H1 (cell line): ENCODE measurements at places on chromosomes 5 and 9. TPM values are rescaled to one million over a fixed set of nuclear protein-coding genes. Genes with fewer than 3 reads are reported as not detected.

DNA sequence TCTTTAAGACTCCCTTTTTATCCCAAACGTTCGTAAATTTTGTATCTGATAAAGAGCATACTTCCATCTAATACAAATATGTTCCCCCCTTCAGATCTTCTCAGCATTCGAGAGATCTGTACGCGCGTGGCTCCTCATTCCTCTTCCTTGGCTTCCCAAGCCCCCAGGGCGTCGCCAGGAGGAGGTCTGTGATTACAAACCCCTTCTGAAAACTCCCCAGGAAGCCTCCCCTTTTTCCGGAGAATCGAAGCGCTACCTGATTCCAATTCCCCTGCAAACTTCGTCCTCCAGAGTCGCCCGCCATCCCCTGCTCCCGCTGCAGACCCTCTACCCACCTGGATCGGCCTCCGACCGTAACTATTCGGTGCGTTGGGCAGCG lies 19.9 kb downstream of the CDKN2A start:
- no peak overlapping the region for H3K27ac ChIP-seq
- no peak for DNase-seq
- no peaks in the 10 kb centered on the region; the same call in 1 of the 2 replicates for H3K4me1 ChIP-seq
- no peaks in the 10 kb centered on the region for H3K36me3 ChIP-seq
- H3K27me3 ChIP-seq, result peaks cover 97% of the 10 kb centered on the region
- H3K4me3 ChIP-seq, result peak overlapping the region; percentile 41

CCL19 gene
- not detected in 2 replicates for polyA plus RNA-seq

- no peak overlapping the region for H3K27ac ChIP-seq
- no peaks in the 10 kb centered on the region for H3K27me3 ChIP-seq
- H3K4me1 ChIP-seq, result no peaks in the 10 kb centered on the region
- H3K36me3 ChIP-seq, result no peaks in the 10 kb centered on the region
These were observed 20.5 kb upstream of the HEXB start for GRCh38 chr5:74664551-74664950.

DNA sequence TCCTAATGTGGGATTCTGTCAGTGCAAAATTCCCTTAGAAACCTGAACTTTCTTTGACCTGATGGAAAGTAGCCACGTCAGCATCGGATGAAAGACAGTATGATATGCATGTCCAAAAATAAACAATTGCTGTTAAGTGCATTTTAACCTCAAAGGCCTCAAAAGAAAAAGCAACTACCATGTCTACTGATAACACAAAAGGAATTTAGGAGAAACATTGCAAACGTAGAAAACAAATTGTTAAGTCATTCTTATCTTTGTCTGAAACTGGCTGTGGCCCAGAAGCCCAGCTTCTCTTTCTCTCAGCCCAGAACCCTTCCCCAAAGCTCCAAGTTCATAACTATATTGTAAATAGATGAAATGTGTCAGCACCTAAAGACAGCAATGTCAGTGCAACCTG lies 11.1 kb upstream of the LHFPL2 start:
- no peak for DNase-seq
- no peak overlapping the region for H3K27ac ChIP-seq
- H3K36me3 ChIP-seq, result no peaks in the 10 kb centered on the region
- H3K4me3 ChIP-seq, result no peak overlapping the region

DNA sequence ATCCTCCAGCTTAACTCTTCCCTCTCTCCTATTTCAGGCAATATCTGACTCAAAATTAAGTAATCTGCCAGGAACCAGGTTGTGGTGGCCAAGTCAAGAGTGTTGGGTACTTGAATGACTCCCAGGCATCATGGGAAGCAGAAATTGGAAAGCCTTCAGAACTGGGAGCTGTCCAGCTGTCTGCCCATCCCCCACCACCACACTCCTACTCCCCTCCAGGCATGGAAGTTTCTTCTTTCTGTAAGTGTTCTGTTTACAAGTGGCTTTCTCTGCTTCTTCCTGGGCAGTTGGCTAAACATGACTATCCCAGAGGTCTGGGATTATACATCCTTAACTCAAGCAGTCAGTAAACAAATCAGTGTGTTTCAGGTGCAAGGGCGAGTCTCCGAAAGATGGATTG lies 14.6 kb upstream of the PBX3 start:
- DNase-seq, result peak; percentile 54
- no peak overlapping the region for H3K4me3 ChIP-seq
- no peaks in the 10 kb centered on the region for H3K36me3 ChIP-seq
- H3K27me3 ChIP-seq, result no peaks in the 10 kb centered on the region

GRCh38 chr5:97452646-97453045 lies 269.6 kb upstream of the RIOK2 start:
- no peak overlapping the region for H3K4me3 ChIP-seq
- no peaks in the 10 kb centered on the region for H3K36me3 ChIP-seq
- H3K27me3 ChIP-seq, result no peaks in the 10 kb centered on the region
- DNase-seq, result no peak

GRCh38 chr9:88179062-88179521 lies 40.8 kb upstream of the SPATA31C2 start:
- H3K27me3 ChIP-seq, result no peaks in the 10 kb centered on the region
- no peaks in the 10 kb centered on the region for H3K36me3 ChIP-seq
- DNase-seq, result no peak
- H3K4me3 ChIP-seq, result no peak overlapping the region

EPB41L4A gene
- polyA plus RNA-seq, result 1.1 and 1.6 TPM in 2 replicates

DNA sequence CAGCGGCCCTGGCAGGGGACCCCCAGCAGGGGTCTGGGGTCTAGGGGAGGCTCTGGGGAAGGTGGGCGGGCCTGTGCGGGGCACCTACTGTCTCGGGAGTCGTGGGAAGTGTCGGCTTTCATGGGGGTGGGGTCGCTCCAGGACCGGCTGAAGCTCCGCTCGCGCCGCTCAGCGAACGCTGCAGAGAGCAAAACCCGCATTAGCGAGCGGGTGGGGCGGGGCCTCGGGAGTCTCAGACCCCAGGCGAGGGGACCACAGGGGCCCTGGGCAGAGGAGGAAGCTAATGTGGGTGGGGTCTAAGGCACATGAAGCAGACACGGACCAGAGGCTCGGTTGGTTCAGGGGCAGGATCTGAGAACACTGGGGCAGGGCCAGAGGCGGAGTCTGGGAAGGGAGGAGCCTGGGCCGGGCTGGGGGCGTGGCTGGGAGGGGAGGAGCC lies 5.5 kb downstream of the NSMF start:
- H3K4me3 ChIP-seq, result peak overlapping the region; percentile 49
- peak; percentile 86 for DNase-seq
- no peak overlapping the region for H3K27ac ChIP-seq
- H3K36me3 ChIP-seq, result peaks cover 7% of the 10 kb centered on the region

DNA sequence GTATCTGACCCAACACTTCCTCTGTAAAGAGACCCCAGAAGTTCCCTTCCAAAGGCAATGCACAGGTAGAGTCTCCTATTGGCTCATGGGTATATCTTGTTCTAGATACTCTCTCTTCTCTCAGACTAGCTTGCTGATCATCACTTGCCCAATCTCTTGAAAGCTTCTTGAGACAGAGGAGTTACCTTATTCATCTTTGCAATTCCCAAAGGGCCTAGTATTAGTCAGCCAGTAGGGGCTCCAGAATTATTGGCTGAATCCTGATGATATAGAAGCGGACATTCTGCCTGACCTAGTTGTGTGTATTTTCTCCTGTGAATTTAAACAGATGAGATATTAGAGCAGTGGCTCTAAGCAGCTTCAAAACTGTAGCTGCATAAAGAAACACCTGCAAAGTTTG lies 304.0 kb upstream of the KLF4 start:
- no peaks in the 10 kb centered on the region for H3K36me3 ChIP-seq
- H3K4me1 ChIP-seq, result no peaks in the 10 kb centered on the region
- H3K27ac ChIP-seq, result no peak overlapping the region

DNA sequence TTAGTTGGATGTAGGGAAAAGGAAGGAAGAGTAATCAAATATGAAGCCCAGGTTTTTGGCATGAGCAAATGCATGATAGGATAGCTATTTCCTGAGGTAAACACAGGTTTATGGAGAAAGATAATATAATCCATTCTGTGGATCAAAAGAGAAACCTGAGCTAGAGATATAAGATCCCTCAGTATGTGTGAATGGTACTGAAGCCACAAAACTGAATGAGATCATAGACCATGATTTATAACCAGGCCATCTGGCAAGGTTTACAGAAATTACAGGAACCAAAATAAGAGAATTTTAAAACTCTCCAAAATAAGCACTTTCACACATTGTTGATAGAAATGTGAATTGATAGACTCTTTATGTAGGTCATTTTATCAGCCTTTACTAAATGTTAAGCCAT lies 28.7 kb upstream of the ECM2 start:
- no peak overlapping the region for H3K4me3 ChIP-seq
- no peaks in the 10 kb centered on the region for H3K27me3 ChIP-seq
- no peak for DNase-seq

TICAM2 gene
- polyA plus RNA-seq, result 0.02 TPM in 1 of 2 replicates, not detected in the other

GRCh38 chr5:121833617-121834016 lies 18.1 kb upstream of the FTMT start:
- H3K27ac ChIP-seq, result no peak overlapping the region
- no peaks in the 10 kb centered on the region for H3K36me3 ChIP-seq
- DNase-seq, result no peak
- no peak overlapping the region for H3K4me3 ChIP-seq
- H3K27me3 ChIP-seq, result no peaks in the 10 kb centered on the region

SPINK4 gene
- not detected in 2 replicates for polyA plus RNA-seq

DNA sequence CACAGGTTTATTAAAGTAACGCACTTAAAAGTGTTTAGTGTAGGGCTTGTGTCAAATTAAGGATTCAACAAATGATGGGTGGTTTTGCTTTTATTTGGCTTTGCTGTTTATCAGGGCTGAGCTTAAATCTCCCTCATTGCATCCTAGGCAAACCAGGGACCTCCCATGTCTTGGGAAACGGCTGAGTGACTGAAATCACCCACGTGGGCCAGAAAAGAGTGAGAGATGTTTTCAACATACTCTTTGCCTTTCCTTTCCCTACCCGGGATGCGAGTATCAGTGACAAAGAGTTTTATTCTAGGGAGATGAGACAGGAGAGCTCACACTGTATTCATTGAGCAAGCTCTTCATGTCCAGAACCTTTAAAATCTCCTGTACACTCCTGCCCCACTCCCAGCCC lies 23.3 kb downstream of the KCNMB1 start:
- no peak overlapping the region for H3K27ac ChIP-seq
- H3K27me3 ChIP-seq, result no peaks in the 10 kb centered on the region
- no peak overlapping the region for H3K4me3 ChIP-seq

- no peaks in the 10 kb centered on the region for H3K27me3 ChIP-seq
- no peaks in the 10 kb centered on the region for H3K4me1 ChIP-seq
- DNase-seq, result no peak
- H3K4me3 ChIP-seq, result no peak overlapping the region
- no peaks in the 10 kb centered on the region for H3K36me3 ChIP-seq
- no peak overlapping the region for H3K27ac ChIP-seq
These were observed 20.6 kb downstream of the PGGT1B start for GRCh38 chr5:115241881-115242642.

RANBP3L gene
- polyA plus RNA-seq, result not detected in 2 replicates

GRCh38 chr9:88578121-88579049 lies 43.4 kb downstream of the NXNL2 start:
- H3K27ac ChIP-seq, result no peak overlapping the region
- no peaks in the 10 kb centered on the region; the same call in 1 of the 2 replicates for H3K27me3 ChIP-seq
- DNase-seq, result peak; percentile 44
- H3K36me3 ChIP-seq, result no peaks in the 10 kb centered on the region
- H3K4me3 ChIP-seq, result no peak overlapping the region

DNA sequence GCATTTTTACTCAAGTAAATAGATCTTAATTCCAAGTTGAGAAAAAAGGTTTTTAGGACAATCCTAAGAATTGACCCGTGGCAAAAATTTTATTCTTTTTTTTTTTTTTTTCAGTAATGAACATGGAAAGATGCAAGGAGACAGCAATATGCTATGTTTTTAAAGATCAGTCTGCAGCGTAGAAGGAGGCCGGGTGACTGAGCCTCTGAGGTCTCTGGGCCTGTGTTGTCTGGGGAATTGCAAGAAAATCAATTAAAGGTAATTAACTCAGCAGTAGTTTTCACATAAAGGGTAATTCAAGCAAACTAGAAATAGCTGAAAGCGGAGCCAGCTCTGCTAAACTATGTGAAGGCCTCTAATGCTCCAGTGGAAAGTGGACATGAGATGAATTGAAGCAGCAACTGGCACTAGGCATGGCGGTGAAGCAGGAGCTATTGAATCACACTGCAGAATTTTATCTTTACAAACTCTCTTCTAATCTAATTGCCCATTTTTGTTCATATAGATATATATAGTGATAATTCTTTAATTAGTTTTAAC lies 285.2 kb upstream of the ITGA1 start:
- no peaks in the 10 kb centered on the region for H3K27me3 ChIP-seq
- H3K36me3 ChIP-seq, result no peaks in the 10 kb centered on the region
- H3K27ac ChIP-seq, result no peak overlapping the region
- no peak overlapping the region for H3K4me3 ChIP-seq

GRCh38 chr9:6024035-6024554 lies 8.7 kb upstream of the RANBP6 start:
- no peak overlapping the region for H3K27ac ChIP-seq
- H3K4me3 ChIP-seq, result no peak overlapping the region
- DNase-seq, result peak; percentile 50
- H3K27me3 ChIP-seq, result no peaks in the 10 kb centered on the region
- no peaks in the 10 kb centered on the region for H3K36me3 ChIP-seq
- H3K4me1 ChIP-seq, result no peaks in the 10 kb centered on the region

DNA sequence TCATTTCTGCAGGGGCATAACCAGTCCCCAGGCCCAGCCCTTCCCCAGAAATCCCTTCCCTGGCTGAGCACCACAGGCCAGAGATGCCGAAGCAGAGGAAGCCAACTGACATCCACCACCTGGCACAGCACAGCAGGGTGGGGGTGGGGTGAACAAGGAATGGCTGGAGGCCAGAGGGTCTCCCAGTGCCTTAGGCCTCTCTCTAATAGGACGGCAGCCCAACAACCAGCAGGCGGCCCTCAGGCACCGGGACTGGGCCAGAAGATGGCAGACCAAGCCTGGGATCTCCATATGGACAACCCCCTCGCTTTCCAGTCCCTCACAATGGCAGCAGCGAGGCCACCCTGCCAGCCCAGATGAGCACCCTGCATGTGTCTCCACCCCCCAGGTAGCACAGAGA lies 13.2 kb downstream of the PDLIM4 start:
- H3K36me3 ChIP-seq, result no peaks in the 10 kb centered on the region
- no peak overlapping the region for H3K27ac ChIP-seq
- H3K4me1 ChIP-seq, result no peaks in the 10 kb centered on the region
- H3K4me3 ChIP-seq, result no peak overlapping the region
- no peaks in the 10 kb centered on the region for H3K27me3 ChIP-seq

DNA sequence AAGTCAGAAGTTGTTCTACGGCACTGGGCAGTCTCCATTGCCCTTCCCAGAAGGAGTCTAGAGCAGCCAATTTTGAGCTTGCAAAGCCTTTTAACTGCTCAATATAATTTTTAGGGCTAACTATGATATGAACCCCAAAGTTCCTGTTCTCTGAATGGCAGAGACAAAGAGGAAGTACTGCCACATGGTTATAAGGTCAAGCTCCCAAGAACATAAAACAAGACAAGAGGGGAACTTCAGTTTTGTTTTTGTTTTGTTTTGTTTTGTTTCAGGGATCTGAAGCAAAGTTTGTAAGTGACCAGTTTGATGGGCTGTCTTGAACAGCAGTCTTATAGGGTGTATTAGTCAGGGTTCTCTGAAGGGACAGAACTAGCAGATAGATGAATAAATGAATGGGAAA lies 11.9 kb upstream of the SMC2 start:
- no peak for DNase-seq
- H3K36me3 ChIP-seq, result no peaks in the 10 kb centered on the region
- no peaks in the 10 kb centered on the region for H3K27me3 ChIP-seq
- H3K4me3 ChIP-seq, result no peak overlapping the region
- H3K4me1 ChIP-seq, result peaks cover 2% of the 10 kb centered on the region; the same call in 1 of the 2 replicates
- H3K27ac ChIP-seq, result no peak overlapping the region

CEL gene
- polyA plus RNA-seq, result 1.8 and 2.7 TPM in 2 replicates
